ENCODE measurements at places on chromosomes 1 and 21. TPM values are rescaled to one million over a fixed set of nuclear protein-coding genes. Genes with fewer than 3 reads are reported as not detected.

DNA sequence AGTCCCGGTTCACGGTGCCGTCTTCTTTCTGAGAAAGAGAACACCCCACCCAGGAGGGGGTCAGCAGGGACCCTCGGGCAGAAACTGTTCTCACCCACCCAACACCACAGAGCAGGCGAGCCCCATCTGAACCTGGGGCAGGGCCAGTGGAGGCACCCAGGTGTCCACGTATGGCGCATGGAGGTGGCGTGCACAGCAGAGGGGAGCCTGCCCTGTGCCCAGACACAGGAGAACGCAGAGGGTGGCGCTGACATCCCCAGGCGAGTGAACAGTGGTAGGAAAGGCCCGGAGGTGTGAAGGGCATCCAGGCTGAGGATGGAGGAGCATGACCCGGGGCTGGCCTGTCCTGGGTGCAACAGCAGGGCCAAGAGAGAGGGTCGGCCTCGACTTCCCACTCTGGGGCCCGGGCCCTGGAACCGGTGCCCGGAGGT is 91.1 kb downstream of the STUM start:
- no peak for DNase-seq

DNA sequence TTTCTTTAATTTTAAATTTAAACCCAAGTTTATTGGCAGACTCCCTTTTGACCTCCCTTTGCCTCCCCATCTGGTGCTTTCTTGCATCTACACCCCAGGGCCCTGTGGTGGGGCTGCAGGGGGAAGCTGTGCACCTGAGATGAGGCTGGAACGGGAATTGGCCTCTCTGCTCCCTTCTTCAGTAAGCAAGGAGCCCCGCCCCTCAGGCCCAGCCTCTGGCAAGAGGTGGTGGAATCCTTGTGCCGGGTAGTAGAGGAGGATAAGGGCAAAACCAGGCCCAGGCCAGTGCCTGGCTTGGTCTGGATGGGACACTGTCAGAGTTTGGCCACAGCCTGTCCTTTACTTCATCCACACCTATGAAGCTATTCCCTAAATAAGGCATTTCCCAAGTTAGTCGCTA is 25.1 kb downstream of the ATP8B2 start:
- DNase-seq: no peak

DNA sequence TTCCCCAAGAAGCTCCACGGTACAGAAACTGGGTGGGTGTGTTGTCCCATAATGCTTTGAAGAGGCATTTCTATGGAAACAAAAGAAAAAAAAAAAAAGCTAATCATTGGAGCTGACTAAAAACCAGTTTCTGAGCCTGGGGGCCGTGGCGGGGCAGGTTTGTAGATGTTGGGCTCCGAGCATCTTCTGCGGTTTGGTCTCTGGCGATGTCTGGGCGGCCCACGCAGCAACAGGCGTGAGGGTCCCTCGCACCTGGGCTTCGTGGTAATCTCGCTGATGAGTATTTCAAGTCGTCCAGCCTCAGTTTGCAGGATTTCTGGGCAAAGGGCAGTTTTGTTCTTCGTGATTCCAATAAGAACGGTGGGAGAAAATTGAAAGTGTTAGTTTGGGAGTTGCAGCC is 6.8 kb downstream of the TP73 start:
- peak; percentile 39 for DNase-seq

DNA sequence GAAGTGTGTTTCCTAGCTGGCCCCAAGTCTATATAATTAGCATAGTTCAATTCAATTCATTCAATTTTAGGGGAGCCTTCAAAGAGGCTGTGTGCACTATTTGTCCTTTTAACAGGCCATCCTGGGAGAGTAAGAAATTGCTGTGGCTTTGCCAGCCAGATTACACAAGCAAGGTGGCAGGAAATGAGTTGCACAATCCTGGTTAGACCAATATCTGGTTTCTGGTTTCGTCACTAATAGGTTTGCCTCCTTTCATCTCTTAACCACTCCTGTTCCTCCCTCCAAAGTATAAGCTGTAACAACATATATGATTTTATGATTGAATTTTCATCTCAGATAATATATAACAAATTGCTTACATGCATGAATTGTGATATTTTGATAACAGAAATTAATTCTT is 84.1 kb upstream of the NEGR1 start:
- no peak for DNase-seq

RGS13 gene
- 0.27 TPM for total RNA-seq

DNA sequence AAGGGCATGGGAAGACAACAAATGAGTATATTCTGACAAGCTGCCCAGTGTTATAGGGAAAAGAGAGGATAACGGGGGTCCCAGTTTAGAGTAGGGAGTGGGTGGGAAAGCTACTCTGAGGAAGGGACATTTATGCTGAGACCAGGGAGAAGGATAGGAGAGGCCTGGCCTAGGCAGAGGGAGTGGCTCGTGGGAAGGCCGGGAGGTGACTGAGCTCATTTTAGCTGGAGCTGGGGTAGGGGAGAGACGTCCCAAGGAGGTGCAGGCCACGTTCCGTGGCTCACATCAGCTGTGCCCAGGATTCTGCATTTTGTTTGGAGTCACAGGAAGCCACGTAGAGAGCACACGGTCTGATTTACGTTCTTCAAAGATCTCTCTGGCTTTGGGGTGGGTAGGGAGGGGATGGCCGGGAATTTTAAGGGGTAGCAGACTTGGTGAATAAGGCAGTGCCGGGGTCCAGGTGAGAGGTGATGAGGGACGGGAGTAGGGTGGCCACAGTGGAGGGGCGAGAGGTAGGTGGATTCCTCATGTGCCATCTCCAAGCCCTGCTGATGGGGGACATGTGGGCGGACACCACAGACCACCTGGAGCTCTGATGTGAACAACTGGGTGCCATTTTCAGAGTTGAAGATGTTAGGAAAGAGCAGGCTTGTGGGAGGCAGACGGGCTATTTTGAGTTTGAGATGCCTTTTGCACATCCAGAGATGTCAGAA is 4.7 kb downstream of the TINAGL1 start:
- DNase-seq: peak; percentile 73

GRCh38 chr1:156253634-156254033 is 5.8 kb upstream of the PAQR6 start:
- no peak for DNase-seq

DNA sequence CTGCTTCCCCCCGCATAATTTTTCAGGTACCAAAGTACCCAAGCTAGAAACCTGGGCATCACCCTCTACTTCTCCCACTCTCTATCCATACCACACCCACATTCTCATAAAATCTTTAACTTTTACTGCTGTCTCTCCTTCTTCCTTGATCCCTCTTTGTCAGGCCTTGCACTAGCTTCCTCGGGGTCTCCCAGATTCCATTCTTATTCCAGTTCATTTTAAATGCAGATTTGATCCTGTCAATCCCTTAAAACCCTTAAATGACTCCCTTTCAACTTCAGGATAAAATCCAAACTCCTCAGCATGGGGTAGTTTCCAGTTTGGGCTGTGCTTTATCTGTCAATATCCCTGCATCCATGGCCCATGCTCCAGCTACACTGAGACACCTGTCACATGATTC is 343.5 kb downstream of the PBX1 start:
- DNase-seq: no peak

OR2T11 gene
- total RNA-seq: not detected

GJA8 gene
- not detected for total RNA-seq

GRCh38 chr21:30117631-30118030 is 49.0 kb downstream of the CLDN17 start:
- DNase-seq: no peak

DNA sequence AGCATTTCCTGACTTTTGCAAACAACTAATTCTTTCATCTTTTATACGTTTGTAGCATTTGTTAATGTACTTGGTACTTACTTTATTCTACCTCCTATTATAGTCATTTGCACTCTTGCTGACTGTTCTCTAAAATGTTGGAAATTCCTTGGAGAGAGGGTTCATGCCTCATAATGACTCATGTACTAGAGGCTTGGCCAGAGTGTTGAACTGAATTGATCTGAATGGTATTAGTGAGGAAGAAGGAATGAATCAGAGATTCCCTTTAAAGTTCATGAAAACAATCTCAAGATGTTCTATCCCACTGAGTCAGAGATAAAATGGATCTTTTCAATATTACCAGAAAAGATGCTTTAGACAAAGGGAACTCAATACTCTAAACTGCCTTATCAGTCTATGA is 383.4 kb downstream of the SEC16B start:
- DNase-seq: no peak

ADGRL4 gene
- 23.5 TPM for total RNA-seq

- DNase-seq: no peak
Measured at GRCh38 chr1:9715536-9716226, 64.2 kb downstream of the PIK3CD start.

DNA sequence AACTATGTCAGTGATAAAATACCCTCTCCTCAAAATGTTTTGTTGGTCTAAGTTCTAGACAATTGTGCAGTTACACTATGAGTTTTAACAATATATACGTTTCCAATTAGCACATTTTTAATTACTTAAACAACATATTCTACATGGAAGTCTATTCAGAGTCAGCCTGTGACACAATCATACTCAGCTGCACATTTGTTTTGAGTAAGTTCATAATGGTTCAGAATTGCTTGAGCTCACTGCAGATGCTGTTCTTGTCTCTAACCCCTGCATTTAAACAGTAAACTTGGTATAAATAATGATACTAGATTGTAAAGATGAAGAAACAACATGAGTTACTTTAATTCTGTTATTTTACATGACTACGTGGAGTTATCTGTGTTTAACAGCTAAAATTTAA is 30.6 kb downstream of the CDKN2C start:
- DNase-seq: no peak

DNA sequence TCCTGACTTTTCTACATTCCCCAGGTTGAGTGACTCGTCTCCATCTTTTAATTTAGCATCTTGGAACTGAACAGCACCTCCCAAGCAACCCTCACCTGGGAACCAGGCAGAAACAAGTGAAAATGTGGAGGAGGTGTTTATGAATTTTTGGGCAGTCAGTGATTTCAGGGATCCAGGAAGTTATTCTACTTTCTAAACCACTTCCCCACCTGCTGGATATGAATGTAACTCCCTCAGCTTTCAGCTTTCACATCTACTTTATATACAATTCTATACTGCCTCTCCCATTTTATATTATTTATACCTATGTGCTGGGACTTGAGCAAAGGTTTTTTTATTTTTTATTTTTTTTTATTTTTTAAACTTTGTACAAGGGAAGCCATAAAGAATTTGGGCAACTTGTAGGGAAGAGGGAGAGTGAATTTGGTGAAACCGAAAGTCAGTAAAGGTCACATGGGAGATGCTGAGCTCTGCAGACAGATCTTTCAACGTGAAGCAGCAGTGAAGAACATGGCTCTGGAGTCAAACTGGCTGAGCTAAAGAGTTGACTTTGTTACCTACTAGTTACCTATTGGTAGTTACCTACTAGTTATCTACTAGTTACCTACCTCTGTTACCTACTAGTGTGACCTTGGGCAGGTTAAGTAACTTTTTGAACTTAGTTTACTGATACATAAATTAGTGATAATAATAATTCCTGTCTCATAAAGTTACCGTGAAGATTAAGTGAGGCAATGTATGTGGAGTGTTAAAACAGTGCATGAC is 45.5 kb downstream of the DDR2 start:
- DNase-seq: no peak

DNA sequence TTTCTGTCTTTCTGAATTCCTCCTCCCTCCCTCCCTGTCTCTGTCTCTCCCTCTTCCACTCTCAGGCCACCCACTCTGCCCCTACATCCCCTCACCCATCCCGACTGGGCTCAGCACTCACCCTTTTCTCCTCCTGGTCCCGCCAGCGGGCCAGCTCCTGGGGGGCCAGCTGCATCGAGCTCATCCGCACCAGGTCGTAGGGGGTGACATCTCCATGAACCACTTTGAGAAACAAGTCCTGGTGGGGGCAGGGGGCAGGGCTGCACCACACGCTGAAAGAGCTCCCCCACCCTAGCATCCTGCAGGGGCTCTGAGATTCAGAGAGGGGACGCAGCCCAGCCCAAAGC is 17.8 kb downstream of the SPOCD1 start:
- DNase-seq: peak; percentile 49

- no peak for DNase-seq
Measured at GRCh38 chr1:221708076-221708571, 33.8 kb downstream of the DUSP10 start.

DNALI1 gene
- 3.0 TPM for total RNA-seq

CLEC20A gene
- total RNA-seq: not detected

GRCh38 chr1:24914226-24915069 is 15.6 kb downstream of the RUNX3 start:
- no peak for DNase-seq
